ENCODE measurements at places on chromosomes 3 and 15.

DNA sequence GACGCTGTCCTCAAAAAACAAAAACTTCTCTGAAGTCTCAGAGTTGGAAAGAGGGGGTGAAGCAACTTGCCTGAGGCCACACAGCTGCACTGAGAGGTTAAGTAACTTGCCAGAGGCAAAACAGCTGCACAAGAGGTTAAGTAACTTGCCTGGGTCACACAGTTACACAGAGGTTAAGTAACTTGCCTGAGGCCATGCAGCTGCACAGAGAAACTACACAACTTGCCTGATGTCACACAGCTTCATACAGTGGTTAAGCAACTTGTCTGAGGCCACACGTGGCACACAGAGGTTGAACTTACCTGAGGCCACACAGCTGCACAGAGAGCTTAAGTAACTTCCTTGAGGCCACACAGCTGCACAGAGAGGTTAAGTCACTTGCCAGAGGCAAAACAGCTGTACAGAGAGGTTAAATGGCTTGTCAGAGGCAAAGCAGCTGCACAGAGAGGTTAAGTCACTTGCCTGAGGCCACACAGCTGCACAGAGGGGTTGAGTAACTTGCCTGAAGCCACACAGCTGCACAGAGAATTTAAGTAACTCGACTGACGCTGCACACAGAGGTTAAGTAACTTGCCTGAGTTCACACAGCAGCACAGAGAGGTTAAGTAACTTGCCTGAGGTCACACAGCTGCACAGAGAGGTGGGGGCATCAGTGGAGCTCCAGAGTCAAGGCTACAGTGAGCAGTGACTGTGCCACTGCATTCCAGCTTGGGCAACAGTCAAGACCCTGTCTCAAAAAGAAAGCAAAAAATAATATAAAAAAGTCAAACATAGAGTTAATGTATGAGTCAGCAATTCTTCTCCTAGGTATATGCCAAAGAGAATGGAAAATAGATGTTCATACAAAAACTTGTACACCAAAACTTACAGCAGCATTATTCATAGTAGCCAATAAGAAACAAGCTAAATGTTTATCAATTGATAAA is 12.0 kb upstream of the ACAD9 start:
- DNase-seq, result no peak

- DNase-seq, result no peak
These were observed 16.3 kb downstream of the CSPG4 start for GRCh38 chr15:75696311-75696720.

DNA sequence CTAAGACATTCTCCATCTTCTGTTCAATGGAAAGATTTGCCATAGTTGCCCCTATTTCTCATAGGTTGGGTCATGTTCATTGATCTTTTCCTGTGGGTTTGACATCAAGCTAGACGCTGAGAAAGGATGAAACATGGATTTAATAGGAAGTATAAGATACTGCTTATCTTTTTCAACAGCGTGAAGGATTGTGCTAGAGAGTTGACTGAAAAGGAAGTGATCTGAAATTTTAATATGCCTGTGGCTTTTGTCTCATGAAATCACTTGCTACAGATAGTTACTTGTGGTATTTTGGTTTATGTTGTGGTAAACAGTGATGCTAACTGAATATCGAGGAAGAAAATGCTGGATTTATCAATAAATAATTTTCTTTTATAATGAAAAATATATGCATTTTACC is 442.9 kb downstream of the EDEM1 start:
- no peak for DNase-seq

DNA sequence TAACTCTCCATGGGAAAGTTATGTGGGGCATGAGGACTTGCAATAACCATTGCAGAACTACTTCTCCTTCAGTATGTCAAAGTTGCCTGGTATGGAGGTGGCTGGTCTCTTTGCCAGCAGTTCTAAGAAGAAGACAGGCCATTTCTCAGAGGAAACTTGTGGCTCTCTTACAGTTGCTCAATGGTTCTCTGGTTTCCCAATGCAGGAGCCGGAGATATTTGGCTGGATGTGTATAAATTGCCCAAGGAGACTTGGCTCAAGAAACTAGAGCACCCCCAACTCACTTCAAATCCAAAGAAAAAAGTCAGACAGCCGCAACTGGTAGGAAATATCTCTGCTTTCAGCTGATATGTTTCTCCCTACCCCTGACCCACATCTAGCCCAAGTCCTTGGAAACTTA is 24.2 kb downstream of the WDR93 start:
- no peak for DNase-seq

DNA sequence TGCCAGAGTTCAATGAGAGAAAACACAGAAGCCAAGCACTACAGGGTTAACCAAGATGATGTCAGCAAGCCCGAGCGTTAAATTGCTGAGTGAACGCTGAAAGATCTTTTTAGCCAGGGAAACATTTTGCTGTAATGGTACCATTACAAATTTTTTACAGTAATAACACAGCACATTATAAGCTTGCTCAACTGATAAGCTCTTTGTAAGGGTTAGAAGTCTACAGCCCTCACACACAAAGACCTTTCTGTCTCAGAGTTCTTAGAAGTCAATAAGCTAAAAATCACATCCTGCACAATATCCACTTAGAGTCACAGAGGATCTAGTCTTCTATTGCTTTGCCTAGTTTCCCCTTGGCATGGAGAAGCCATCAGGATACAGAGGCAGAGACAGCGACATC is 29.9 kb downstream of the CHSY1 start:
- DNase-seq, result no peak

DNA sequence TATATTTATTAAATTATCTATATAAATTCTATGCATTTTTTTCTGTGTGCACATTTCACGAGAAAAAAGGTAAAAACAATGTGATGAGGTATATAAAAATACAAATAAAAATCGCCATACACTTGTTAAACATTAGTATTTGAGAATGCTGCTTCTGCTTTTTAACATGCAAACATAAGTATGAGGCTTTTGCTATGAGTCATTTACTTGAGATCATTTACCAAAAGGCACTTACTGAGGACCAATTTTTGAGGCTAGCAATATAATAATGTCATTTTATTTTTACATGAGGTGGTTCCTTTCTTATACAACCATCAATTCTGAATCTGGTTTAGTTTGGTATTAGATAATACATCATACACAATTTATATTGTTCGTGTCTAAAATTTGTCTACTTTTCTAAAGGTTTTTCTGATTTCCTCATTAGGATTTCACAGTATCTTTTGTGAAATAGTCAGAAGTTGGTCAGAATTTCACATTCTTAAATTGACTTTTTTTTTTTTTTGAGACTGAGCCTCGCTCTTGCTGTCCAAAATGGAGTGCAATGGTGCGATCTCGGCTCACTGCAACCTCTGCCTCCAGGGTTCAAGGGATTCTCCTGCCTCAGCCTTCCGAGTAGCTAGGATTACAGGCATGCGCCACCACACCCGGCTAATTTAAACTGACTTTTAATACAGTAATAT is 25.6 kb downstream of the DCUN1D1 start:
- no peak for DNase-seq

- no peak for DNase-seq
These were observed 3.7 kb upstream of the ACKR4 start for GRCh38 chr3:132593241-132593946.

- no peak for DNase-seq
These were observed 8.7 kb upstream of the CPA3 start for GRCh38 chr3:148856384-148856783.

DNA sequence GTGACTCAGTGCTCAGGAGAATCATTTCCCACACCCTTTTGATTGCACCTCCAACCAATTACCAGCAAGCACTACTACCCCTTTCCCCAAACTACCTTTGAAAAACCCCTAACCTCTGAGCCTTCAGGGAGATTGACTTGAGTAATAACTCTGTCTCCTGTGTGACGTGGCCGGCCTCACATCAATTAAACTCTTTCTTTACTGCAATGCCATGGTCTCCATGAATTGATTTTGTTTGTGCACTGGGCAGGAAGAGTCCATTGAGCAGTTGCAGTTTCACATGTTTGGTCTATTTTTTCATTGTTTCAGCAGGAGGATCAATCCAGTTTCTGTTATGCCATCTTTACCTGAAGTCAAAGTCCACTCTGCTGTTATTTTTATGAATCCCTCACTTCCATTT is 32.4 kb downstream of the SCN11A start:
- no peak for DNase-seq

DNA sequence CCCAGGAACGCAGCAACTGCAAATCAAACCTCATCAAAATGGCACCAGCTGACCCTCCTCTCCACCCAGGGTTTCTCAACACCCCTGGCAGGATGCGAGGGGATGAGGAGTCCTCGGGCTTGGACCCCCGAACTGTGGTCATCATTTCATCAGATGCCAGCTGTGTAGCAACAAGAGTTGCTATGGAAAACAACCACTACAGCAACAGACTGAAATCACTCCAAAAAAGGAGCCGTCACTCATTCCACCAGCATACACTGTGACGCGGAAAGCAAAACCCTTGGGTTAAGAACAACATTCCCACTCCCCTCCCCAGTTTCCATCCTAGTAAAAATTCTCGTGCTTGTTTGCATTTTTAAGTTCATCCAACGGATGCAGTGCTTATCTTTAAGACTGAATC is 40.1 kb downstream of the VGLL4 start:
- no peak for DNase-seq

DNA sequence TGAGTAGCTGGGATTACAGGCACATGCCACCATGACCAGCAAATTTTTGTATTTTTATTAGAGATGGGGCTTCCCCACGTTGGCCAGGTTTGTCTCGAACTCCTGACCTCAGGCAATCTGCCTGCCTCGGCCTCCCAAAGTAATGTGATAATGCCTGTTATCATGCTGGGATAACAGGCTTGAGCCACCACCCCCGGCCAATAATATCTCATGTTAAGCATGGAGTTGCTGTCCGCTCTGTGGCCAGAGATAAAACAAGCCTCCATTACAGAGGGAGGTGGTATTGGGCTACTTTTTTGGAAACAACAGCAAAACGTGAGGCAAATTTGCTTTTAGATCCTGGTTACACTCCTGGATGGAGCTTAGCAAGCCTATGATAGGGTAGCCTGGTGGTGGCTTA is 32.9 kb upstream of the ALG1L2 start:
- DNase-seq, result no peak

GRCh38 chr15:62505762-62506161 is 340.7 kb upstream of the C2CD4B start:
- no peak for DNase-seq

- no peak for DNase-seq
These were observed 137.5 kb upstream of the CCNL1 start for GRCh38 chr3:157297328-157297915.

DNA sequence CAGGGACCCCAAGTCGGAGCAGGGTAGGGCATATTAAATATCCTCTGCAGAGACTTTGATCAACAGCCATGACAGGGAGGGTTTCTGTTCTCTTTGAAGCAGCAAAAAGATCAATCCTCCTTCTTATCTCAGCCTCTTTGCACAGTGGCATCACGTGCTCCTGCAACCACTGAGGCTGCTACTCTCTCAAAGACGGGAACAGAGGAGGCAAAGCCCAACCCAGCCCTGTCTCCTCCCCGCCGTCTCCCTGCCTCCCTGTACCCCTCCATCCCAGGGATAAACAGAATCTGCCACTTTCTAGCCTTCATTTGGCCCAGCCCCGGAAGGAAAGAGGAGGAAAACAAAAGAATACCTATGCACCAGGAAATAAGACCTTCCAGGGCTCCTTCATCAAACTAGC is 7.5 kb upstream of the TBC1D21 start:
- no peak for DNase-seq

- DNase-seq, result no peak
These were observed 106.4 kb upstream of the GBE1 start for GRCh38 chr3:81867875-81868274.

DNA sequence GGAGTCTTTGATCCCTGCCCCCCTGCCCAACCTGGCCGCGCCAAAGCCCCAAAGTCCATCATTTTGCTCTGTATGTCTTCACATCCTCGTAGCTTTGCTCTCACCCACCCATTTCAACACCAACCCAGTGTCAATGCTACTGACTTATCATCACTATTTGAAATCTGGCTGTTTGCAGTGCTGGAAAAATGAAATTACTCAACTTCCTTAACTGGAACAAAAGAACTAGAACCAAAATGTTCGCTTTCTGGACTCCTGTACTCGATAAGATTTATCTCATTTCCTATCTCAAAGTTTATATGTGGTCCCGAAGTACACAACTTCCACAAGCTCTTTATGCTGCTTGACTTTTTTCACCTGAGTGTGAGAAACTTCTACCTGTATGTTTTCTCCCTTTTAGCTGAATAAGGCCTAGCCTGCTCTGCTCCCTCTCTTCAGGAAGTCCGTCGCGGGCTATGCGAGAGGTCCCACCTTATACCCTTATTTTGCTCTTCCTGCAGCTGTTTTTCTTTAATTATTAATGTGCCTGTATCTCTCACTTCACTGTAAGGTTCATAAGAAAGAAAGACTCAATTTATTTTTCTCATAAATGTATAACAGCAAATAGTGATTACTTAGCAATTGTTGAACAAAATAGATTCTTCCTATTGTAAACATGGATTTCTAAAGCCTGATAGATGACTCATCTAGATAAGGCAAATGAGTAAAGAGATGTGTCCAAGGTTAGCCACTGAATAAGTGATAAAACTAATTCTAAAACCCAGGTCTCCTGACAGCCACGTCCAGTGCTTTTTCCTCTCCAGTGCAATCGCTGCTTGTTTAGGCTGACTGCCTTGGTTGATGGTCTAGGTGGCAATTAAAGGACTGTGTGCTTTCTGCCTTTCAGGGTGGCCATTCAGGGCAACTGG is 464.1 kb upstream of the TPRG1 start:
- no peak for DNase-seq

GRCh38 chr15:69792823-69793222 is 304.9 kb downstream of the TLE3 start:
- DNase-seq, result no peak

GRCh38 chr15:79919090-79919748 is 22.4 kb upstream of the MTHFS start:
- no peak for DNase-seq

DNA sequence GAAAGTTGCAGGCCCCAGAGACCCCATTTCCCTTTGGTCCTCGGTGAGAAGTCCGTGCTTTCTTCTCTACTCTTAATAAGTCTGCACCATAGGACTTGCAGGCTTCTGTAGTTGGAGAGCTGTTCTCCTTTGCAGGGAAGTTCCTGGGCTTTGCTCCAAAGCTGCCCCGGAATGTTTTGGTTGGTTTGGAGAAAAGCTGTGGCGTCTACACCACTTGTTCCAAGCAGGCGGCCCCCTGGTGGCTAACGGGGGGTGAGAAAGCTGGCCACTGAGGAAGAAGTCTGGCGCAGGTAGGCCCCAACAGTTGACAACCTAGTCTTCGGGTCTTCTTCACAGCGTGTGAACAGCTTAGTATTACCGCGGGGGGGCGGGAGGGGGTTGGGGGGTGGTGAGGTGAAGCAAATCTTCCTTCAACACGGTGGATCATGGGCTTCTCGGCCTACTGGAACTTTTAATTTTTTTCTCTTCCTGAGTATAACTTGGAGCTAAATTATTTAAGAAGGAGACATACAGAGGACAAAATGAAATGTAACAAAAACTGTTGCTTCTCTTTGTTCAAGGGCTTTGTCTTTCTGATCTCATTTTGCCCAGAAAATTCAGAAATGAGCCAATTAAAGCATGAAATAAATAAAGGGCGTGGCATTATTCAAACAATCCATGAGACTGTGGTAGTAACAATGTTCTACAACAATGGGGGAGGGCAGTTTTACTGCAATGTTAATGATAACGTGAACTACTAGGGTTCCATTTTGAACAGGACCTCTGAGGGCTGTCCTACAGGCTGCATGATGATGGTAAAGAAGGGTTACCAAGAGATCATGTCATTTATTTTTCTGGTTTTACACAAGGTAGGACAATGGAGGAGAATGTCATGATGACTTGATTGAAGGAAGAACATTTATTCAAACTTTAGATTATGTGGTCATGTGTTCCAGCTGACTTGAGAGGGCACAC is 2.2 kb upstream of the THRB start:
- no peak for DNase-seq

- DNase-seq, result no peak
These were observed 57.0 kb downstream of the DUT start for GRCh38 chr15:48388016-48388851.

- DNase-seq, result no peak
These were observed 32.6 kb downstream of the ETFA start for GRCh38 chr15:76278651-76279050.
